ENCODE measurements at places on chromosomes 16 and 17.

DNA sequence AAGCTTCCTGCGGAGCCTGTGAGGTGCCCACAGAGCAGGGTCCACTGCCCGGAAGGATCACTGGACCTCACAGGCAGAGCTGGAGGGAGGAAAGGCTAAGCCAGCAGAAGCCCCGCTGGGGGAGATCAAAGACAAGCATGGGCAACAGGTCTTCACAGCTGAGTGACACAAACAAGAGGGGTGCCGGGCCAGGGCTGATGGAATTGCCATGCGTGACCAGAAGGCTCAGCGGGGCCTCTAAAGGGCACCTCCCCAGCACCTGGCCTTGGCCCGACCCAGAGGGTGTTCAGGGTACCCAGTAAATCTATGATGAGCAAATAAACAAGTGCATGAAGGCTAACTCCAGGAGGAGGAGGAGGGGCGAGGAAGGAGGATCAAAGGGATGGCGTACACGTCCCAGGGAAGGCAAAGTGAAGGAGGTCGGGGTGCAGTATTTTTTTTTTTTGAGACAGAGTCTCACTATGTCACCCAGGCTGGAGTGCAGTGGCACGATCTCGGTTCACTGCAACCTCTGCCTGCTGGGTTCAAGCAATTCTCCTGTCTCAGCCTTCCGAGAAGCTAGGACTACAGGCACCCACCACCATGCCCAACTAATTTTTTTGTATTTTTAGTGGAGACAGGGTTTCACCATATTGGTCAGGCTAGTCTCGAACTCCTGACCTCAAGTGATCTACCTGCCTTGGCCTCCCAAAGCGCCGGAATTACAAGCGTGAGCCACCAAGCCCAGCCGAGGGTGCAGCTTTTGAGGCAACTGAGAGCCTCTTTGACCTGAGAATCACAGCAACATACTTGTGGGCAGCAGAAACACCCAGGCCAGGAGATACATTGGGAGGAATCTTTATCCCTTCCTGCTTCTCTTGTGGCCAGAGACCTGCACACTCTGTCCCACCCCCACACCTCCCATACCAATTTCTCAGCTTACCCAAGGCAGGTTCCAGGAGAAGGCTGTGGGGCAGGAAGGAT is 16.1 kb upstream of the EXOC7 start:
- no peak for DNase-seq

- DNase-seq = no peak
Observed at GRCh38 chr17:80938556-80938955, 53.1 kb upstream of the CHMP6 start.

- DNase-seq = no peak
Observed at GRCh38 chr17:27978689-27979175, 63.7 kb upstream of the NLK start.

DNA sequence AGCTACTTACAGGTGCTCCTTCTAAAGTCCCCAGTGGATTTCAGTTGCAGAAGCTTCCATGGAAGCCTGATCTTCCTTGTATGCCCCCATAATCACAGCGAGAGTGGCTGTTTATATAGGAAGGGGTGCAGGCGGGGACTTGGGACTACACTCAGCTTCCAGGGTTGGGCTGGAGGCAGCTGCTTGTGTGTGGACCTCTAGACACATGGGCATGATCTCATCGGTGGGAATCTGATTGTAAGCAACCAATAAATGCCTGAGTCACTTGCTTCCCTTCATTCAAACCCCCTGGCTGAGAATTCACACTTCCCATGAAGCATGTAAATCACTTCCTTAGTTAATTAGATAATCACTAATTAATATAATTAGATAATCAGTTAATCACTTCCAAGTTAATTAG is 1.0 kb upstream of the KRT20 start:
- DNase-seq = no peak

DNA sequence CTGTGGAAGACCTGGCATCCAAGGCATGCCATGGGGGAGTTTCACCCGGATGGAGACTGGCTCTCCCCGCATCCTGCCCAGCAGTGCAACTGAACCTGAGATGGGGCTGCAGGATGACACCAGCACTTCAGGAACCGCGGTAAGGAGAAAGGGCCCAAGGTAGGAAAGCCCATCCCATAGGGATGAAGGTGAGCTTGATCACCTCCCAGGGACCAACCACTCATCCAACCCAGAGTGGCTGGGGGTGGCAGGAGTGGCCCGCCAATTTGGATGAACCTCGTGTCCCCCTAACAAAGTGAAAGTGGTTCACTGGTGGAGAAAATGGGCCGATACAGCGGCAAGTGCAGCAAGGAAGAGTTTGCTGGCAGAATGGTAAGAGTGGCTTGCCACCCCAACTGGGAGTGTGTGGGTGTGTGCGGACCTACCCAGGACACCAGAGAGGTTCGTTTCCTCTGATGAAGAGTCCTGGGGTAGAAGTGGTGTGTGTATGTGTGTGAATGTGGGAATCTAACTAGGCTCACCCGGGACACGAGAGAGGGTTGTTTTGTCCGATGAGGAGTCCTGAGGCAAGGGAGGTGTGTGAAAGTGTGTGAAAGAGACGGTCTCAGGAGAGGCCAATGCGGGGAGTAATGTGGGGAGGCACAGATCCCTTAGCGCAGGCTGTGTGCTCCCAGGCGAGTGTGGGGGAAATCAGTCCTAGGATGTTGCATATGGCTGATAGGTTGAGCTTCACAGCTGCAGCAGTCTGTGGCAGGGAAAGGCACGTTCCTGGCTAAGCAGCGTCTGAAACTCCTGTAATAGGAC is 22.6 kb downstream of the ACSM1 start:
- DNase-seq = no peak

DNA sequence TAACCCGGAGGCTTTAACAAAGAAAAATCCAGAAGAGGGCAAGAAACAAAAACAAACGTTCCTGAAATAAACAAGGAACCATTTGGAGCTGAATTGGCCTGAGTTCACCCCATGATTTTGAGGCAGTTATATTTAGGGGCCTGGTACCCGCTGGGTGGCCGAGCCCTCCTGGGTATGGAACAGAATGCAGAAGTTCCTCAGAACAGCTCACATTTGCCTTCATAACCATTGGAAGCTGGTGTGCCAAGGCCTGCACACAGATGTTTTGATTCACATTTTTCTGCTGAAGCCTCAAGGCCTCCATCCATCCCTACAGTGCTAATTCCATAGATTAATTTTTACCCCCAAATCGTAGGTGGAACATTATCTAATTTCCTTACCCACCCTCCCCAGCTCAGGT is 3.3 kb upstream of the ZFHX3 start:
- no peak for DNase-seq

DNA sequence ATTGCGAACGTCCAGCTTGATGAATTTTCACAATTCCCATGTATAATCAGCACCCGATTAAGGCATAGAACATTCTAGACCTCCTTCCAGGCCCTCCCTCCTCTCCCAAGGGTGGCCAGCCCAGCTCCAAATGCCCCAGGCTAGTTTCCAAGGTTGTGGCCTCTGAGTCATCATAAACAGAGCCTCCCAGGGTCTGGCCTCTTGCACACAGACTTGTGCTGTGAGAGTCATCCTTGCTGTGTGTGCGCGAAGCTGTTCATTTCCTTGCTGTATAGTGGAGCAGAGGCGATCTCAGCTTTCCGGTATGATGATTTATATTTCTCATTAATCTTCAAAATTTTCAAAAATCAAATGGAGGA is 20.5 kb upstream of the JPH3 start:
- no peak for DNase-seq

All from midbrain (tissue), 1 donor.